ENCODE measurements at places on chromosomes 11 and 22. TPM values are rescaled to one million over a fixed set of nuclear protein-coding genes. Genes with fewer than 3 reads are reported as not detected.

The FGF19 gene
- not detected for total RNA-seq

The SLC25A18 gene
- total RNA-seq, result not detected

The ARHGEF17 gene
- total RNA-seq, result 9.1 TPM

The TSSK2 gene
- not detected for total RNA-seq

The SLC22A6 gene
- not detected for total RNA-seq

The OR2AT4 gene
- not detected for total RNA-seq

The ME3 gene
- total RNA-seq, result 5.5 TPM

The OTOG gene
- not detected for total RNA-seq

The AQP11 gene
- total RNA-seq, result 2.8 TPM

The RAPSN gene
- total RNA-seq, result not detected

The CALCA gene
- total RNA-seq, result not detected

The HSPB2 gene
- not detected for total RNA-seq

The DDX25 gene
- total RNA-seq, result 0.36 TPM

DNA sequence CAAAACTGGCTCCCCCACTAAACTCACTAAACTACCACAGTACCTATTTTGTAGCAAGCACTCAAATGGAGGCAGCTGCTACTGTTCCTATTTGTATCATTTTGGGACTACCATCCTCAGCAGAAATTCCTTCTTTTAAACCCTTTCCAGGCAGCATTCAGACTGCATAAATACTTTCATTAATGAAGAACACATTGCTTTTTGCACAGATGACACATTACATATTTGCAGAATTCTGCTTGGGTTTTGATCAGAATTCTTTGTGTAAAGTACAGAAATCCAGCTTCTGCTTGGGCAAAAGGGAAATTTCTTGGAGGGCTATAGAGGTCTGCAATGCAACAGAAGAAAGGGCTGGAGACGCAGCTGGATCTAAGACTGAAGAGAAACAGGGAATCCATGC lies 24.2 kb downstream of the RBX1 start:
- DNase-seq, result no peak

DNA sequence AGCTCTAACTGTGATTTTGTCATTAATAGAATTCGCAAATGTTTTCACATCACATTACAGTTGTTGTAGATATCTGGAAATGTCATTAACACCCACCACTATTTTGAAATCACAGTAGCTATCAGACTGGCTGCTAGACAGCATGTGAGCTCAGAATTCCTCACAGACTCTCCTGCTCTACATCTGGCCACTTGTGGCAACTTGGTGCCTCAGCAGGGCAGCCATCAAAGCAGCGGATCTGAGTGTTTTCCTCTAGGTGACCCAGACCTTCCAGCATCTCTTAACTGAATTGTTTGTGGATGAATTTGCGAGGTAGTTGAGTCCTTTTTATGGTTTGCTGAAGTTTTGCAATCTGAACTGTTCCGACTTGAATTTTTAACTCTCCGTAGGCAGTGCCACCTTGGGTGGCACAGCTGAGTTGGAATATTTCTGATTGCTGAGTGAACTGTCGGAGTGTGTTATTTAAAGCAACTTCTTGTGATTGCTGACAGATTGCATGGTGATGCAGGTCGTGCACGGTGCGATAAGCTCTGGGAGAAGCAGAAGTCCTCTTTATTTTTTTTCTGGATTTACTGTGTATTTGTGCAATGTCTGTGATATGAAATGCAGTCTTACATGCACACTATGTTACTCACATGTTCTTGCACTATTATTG lies 114.0 kb upstream of the PLET1 start:
- DNase-seq, result no peak

GRCh38 chr11:68053117-68053516 lies 14.3 kb downstream of the TCIRG1 start:
- no peak for DNase-seq

DNA sequence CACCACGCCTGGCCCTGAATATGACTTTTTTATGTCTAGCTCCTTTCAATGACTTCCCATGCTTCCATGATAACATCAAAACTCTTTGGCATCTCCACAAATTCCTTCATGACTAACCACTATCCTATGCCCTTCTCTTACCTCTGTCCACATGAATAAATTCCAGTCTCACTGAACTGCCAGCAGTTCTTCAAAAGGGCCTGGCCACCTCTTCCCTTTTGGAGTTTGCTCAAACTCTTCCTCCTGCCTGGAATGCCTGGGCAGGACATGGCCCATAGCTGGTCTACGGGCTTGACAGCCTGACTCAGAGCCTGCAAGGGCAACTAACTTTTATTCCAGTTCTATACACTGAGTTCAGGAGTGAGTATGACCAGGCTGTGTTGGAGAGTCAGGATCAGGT lies 41.8 kb upstream of the ZBTB16 start:
- peak; percentile 43 for DNase-seq

DNA sequence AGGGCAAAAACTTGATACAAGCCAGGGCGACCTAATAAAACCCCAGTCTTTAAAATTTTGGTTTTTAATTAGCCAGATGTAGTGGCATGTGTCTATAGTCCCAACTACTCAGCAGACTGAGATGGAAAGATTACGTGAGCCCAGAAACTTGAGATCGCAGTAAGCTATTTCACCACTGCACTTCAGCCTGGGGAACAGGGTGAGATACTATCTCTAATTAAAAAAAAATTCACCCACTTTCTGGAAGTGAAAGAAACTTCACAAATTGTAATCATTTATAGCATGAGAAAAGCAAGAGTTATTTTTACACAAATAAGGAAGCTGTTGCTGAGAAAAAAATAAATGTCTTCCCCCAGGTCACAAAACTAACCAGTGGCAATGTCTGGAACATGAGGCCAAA lies 882 bp upstream of the GLYATL2 start:
- DNase-seq, result no peak

GRCh38 chr11:34356576-34356912 lies 1.3 kb downstream of the ABTB2 start:
- peak; percentile 60 for DNase-seq

GRCh38 chr22:37965940-37966664 lies 12.6 kb downstream of the POLR2F start:
- DNase-seq, result no peak

- DNase-seq, result no peak
Measured at GRCh38 chr11:118625976-118626375, 18.6 kb downstream of the PHLDB1 start.

GRCh38 chr11:120686516-120686915 lies 175.0 kb downstream of the GRIK4 start:
- DNase-seq, result no peak

DNA sequence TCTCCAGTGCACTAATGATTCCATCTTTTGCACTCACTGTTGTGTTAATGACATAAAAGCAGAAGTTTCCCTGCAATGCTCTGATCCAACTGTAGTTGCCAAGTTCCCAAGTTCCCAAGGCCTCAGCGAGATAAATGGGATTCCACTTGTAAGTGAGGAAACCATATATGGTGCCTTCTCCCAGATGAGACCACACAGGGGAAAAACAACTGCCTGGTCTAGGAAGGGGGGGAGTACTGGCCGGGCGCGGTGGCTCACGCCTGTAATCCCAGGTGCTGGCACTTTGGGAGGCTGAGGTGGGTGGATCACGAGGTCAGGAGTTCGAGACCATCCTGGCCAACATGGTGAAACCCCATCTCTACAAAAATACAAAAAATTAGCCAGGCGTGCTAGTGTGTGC lies 23.3 kb upstream of the RELA start:
- no peak for DNase-seq

DNA sequence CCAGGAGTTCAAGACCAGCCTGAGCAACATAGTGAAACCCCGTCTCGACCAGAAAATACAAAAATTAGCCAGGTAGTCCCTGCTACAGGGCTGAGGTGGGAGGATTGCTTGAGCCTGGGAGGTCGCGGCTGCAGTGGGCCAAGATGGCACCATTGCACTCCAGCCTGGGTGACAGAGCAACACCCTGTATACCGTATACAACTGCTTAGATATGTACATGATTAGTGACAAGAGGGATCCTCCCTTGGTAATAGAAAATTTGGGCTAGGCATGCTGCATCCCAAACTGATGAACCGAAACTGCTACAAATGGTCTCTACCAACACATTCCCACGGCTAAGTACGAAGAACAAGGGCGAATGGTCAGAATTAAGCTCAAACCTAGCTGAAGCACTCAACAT lies 12.2 kb upstream of the SLC37A4 start:
- DNase-seq, result no peak

GRCh38 chr11:8671193-8671612 lies 11.3 kb downstream of the TRIM66 start:
- peak; percentile 94 for DNase-seq

GRCh38 chr22:32775957-32776356 lies 25.5 kb upstream of the TIMP3 start:
- peak; percentile 65 for DNase-seq

DNA sequence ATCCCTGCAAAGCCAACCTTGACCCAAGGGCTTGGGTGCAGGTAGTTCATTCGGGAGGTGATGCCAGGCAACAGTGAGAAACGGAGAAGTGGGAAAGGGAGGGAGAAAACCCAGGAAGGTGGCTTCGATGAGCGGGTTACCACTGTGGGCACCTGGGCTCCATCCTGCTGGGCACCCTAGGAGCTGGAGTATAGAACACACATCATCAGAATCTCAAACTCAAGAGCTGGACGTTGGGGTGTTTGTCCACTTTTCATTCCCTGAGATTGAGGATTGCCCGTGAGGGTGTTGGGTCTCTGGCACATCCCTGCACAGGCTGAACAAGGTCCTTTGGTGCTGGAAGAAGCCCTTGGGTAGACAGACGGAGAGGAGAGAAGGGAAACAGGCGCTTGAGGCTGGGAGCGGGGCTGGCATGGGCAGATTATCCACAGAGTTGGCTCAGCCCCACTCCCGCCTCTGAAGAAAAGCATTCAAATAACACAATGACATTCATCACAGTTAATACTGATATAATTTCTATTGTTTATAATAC lies 70.4 kb downstream of the LRRC32 start:
- DNase-seq, result no peak

GRCh38 chr22:22193923-22194322 lies 50.7 kb upstream of the VPREB1 start:
- DNase-seq, result no peak

DNA sequence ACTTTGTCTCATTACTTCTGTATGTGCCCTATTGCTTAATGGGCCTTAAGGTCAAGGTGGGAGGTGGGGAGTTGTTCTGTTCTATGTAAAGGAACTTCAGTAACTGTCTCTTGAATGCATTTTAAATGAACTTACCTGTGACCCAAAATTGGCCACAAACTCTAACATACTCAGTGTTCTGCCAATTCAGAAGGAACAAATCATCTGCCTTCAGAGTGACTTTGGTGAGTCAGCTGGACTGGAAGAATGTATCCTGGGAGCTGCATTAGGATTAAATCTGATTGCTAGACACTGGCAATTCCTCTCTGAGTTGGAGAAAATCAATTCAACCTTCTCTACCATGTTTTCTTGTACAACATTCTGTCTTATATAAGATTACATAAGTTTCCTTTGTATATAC lies 1104.8 kb downstream of the DLG2 start:
- no peak for DNase-seq

DNA sequence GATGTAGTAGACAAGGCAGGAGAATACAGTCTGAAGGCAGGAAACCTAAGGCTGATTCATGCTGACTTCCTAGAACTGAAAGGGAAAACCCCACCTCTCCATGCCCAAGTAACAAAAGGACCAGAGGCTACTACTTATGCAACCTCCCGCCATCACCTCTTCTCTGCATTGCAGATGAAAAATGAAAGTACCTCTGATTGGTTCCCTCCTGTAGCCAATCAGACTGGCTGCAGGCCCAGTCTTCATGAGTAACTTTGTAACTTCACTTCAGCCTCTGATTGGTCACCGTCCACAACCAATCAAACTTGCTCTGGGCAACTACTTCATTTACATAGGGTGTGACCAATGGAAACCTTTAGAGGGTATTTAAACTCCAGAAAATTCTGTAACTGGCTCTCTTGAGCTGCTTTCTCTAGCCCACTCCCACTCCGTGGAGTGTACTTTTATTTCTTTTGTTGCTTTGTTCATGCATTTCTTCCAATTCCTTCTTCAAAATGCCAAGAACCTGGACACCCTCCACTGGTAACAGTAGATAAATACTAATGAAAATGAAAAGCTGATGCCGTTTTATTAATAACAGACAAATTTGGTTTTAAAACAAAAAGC lies 5.2 kb upstream of the MAP6 start:
- DNase-seq, result peak; percentile 83

- peak; percentile 61 for DNase-seq
Measured at GRCh38 chr11:115665958-115666357, 161.7 kb upstream of the CADM1 start.

DNA sequence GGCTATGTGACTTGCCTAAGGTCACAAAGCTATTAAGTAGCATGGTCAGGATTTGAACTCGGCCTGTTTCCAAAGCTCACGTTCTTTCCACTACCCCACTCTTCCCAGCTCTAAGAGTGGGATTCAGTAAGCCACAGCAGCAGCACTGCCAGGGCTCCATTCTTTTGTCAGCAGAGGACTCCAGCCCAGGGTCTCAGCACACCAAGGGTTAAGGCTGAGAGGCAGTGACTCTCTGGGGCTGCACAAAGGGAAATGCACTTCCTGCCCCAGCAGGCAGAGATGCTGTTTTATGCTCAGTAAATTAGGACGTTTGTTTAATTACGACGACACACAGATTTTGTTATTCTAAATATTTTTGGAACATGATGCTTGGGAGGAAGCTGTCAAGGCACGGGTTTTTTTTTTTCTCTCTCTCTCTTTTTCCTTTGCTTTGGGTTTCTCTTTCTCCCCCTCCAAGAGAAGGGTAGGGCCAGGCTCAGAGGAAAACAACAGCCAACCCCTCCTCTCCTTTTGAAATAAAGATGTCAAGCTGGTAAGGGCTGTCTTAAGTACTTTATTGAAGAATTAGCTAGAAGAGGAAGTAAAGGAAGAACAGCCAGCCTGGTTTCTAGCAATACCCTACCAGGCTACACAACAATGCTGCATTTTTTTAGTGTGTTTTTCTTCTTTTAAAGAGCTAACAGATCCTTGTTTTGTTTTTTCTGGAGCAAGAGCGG lies 2.8 kb downstream of the MYH9 start:
- peak; percentile 57 for DNase-seq

DNA sequence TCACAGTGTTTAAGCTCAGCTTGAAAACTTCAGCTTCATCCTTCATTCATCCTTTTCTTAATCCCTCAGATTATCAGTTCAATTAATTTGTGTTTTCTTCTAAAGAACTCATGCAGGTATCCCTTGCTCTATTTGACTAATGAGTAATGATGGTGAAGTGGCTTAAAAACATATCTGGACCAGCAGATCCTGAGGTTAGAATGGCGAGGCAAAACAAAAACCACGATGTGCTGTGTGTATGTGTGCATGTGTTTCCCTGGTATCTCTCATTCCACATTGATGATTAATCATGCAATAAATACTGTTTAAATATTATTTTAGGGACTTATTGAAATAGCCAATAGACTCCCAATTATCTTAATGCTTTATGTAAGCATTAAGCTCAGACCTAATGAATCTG lies 437.0 kb downstream of the DYNC2H1 start:
- DNase-seq, result peak; percentile 39

- no peak for DNase-seq
Measured at GRCh38 chr11:34145073-34145472, 39.6 kb downstream of the NAT10 start.

DNA sequence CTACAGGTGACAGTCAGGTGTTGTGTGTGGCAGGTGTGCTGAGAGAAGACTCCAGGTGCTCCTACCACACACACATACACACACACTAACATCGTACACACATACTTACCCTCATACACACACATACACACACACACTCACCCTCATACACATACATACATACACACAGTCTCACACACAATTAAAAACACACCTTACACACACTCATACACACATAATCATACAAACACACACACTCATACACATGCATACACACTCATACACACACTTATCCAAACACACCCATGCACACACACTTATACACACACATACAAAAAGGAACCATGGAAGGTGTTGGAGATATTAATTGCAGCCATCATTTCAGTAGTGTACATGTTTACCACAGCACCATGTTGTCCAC lies 4.6 kb downstream of the KRTAP5-3 start:
- no peak for DNase-seq

Measured in RPMI7951 (cell line).